Stimulated activated naive CD8-positive, alpha-beta T cell treated with anti-CD3 and anti-CD28 coated beads, Interleukin-15, Interleukin-2, amounts not matched to agents 100 U/mL and 50 U/mL, for 24 hours (primary cell): ENCODE measurements at places on chromosomes 1 and 21.
A peak's percentile ranks its signal among the peaks of the same experiment; 100 is the strongest.

DNA sequence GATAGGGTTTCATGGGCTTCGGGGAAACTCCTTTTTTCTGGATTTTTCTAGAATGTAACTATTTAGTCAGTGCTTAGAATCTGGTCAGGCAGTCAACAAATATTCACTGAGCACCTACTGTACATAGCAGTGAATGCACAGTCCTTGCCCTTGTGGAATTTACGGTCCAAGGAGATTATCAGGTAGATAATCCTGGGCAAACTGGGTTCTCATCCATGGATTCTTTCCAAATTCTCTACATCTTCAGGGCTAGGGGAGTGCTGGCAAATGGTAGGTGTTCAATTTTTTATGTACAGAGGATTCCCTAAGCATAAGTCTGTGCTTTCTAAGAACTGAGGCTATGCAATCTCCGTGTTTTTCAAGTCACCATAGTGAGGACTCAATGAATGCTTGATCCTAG lies 140.7 kb upstream of the CD34 start:
- DNase-seq = no peak

DNA sequence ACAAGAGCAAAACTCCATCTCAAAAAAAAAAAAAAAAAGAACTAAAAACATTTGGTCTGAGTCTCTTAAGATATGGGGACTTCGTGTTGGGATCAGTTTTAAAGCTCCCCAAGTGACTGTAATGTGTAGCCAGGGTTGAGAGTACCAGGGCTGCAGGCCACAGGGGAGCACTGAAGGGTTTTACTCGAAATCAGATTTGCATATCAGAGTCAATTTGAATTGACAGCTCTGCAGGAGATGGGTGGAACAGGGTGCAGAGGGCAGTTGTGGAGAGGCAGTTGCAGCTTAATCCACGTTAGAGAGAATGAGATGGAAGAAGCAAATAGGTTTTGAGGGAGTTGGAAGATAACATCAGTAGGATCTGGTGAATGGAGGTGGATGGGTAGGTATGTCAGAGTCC lies 20.6 kb upstream of the ELOA start:
- DNase-seq = no peak

DNA sequence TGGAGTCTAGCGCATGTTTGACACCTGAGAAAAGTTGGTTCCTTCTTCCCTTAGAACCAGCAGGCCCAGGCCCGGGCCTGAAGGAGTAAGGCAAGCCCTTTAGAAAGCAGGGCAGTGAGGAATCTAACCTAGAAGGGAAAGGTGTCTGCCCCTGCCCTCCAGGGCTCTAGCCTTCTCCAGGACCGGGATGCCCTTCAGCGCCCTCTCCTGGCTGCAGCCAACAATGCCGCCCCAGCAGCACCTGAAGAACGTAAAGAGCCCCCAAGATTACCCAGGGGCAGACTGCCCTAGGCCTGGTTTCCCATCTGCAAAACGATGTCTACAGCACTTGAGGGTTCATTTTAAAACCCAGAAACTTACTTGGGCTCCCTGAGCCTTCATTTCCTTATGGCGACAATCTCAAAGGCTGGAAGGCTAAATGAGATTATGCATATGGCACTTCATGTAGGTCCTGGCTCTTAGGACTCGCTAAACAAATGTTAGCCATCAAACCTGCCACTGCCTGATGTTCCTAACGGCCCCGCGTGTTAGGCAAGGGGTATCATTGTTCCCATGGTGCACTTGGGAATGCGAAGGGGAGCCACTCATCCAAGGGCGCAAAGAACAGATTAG lies 106.7 kb upstream of the KLHDC7A start:
- DNase-seq = peak; percentile 10

DNA sequence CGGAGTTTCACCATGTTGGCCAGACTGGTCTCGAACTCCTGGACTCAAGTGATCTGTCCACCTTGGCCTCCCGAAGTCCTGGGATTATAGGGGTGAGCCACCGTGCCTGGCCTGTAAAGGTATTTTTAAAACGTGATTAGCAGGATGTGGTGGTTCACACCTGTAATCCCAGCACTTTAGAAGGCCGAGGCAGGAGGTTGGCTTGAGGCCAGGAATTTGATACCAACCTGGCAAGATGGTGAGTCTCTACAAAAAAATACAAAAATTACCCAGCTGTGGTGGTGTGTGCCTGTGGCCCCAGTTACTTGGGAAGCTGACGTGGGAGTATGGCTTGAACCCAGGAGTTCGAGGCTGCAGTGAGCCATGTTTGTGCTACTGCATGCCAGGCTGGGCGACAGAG lies 43.3 kb upstream of the SOD1 start:
- DNase-seq = no peak

DNA sequence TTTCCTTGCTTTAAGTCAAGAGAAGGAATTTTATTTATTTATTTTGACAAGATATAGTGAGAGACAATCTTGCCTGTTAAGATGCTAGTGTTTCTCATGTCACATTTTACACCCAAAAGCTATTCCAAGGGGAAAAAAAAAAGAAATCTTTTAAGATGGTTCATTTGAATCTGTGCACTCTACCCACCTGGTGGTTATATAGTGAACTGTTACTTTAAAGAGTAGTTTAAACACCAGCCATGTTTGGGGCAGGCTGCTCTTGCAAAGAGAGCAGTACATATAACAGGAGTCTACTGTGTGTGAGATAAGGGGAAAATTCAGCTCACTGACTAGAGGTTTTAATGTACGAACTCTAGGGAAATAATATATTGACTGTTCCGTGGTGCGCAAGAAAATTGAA lies 3.3 kb upstream of the ELAVL4 start:
- no peak for DNase-seq

DNA sequence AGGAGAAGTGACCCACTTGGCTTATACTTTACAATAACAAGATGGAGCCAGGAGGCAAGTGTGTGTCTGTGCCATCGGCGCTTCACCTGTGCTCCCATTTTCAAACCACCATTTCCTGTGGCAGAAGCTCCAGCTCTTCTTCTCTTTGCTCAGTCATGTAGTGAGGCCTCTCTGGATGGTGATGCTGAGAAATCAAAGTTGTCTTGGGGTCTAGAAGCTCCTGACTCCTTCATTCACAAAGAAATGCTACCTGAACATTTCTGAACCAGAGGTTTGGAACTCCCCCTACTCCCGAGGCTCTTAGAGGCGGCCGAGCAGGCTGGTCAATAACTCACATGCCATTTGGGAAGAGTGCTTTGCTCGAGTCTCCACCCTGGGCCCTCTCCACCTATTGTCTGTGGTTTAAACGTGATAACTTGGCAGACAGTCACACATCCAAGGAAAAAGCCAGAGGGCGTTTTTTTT lies 18.0 kb downstream of the SLAMF1 start:
- DNase-seq = no peak

DNA sequence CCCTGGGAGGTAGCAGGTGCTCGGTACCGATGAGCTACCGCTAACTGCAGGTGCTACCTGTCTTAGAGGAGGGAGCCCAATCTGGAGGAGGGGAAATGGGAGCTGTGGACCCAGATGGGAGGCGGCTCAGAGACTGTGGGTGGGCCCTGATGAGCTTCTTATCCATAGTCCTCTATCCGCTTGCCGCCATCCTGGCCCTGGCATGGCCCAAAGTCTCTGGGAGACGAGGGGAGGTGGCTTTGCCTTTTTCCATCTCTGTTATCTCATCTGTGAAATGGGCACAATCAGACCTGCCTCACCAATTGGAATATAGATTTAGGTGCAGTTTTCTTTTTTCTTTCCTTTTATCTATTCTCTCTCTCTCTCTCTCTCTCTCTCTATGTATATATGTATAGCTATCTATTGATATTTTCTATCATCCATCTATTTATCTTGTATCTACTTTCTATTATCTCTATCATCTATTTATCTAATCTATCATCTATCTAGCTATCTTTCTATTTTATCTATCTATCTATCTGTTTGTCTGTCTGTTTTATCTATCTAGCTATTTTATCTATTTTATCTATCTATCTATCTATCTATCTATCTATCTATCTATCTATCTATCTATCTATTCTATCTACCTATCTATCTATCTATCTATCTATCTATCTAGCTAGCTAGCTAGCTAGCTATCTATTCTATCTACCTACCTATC lies 16.5 kb downstream of the TNFRSF1B start:
- no peak for DNase-seq

- DNase-seq = no peak
Observed at GRCh38 chr1:110370827-110371226, 20.0 kb downstream of the SLC16A4 start.

DNA sequence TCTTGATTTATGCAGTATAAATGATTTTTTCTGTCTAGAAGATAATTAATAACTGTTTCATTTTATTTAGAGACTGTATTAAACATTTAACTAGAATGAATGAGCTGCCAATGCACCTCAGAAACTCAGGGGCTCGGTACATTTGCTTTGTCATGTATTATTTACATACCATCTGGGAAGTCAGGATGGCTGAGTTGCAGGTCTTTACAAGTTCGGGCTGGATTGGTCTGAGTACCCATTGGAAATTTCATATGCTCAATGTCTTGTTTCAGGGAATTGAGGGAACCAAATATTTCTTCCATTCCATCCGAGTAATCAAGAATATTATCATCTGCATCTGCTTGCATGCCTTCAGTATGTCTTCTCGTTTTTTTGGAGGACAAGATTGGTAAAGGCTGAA lies 221.7 kb downstream of the COL11A1 start:
- no peak for DNase-seq

DNA sequence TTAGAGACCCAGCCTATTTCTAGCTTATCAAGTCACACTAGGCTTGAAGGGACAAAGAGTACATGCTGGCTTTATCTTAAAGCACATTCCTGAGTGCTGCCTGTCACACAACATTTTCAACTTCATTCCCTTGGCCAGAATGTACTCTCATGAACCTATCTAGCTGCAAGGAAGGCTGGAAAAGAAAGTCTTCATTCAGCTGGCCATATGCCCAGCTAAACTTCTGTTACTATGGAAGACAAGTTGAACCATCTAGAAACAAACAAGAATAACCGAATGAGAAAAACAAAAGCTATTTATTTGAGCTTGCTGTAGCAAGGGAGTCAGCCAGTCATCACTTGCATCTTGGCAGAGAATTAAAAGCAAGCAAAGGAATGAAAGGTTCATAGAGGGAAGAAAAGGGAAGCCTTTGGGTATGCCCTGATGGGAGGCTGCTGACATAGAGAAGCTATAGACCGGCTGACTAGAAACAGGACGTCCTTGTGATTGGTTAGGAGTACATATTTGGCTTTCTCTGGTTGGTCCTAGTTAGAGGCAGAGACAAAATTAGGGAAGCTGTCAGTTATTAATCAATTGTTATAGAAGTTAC lies 108.4 kb downstream of the NEK7 start:
- no peak for DNase-seq

DNA sequence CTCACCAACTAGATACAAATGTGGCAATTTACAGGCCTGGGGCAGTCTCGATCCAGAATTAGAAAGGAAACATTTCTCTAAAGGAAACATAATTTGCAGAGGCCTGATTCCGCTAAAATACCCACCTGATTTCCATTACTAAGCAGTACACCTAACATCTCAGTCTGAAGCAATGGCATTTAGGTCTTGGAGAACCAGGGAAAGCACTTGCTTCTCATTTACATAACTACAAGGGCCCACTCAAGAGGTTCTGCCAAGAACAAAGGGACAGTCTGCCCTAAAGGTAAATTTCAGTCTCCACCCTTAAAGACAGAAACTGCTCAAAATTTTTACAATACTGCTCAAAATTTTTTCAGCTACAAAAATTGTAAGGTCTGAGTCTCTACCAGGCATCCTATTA lies 123.7 kb upstream of the GJB5 start:
- DNase-seq = no peak

DNA sequence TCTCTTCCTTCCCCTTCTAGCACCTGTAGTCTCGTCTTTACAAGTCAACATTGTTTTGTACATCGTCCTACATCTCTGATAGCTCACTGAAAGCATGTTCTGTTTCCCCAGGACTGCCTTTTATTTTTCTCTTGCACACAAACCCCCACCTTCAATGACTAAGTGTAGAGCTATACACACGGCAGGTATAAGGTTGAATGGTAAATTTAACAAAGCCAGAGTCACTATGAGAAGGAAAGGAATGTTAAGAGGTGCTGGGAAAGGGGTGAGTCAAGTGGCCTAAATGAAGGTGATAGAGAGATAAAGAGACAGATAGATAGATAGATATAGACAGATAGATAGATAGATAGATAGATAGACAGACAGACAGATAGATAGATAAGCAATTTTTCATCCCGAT lies 134.3 kb upstream of the ATP1B1 start:
- no peak for DNase-seq

GRCh38 chr1:97816927-97817326 lies 103.9 kb downstream of the DPYD start:
- DNase-seq = no peak

- no peak for DNase-seq
Observed at GRCh38 chr1:218705911-218706893, 361.1 kb downstream of the TGFB2 start.

DNA sequence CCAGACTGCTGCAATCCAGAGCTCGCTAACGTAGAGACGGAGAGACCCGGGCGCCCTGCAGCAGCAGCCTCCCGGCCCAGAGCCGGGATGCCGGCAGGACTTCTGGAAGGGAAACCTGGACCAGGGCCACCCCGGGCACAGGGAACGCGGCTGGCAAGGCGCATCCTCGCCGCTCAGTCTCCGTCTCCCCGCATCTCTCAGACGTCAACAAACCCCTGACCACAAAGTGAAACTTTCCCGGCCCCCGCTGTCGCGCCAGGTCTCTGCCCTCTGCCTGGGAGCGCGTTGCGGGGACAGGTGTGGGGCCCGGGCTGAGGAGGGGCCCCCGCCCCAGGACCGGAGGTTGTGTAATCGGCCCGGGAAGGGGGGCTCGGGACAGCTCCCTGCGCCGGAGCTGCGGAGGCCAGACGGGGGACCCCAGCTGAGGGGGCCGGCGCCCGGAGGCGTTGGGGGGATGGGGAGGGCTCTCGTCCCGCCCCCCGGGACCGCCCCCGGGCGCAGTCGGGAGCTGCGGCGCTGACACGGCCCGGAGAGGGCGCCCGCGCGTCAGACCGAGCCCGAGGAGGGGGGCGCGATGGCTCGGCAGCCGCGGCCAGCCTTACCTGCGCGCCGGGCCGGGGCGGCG lies 116.6 kb upstream of the HIVEP3 start:
- DNase-seq = no peak

DNA sequence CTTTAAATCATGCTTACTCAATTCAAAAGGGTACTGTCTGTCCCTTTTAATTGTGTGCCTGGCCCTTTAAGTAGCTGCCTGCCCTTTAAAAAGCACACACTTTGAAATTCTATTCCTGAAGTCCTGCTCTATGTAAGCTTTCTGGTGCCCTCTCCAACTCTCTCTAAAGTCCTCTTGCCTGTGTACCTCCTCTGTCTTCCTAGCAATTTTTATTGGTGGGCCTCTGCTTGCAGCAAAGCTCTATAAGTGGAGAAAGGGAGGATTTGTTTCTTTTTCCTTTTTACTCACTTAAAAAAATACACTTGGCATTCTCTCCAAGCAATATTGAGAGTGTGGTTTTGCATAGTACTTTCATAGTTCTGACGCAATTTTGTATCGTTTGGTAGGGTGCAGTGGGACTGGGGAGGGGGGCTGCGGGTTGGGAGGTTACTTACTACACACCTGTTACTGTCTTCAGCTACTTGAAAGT lies 135.4 kb downstream of the LMO4 start:
- no peak for DNase-seq

GRCh38 chr1:64038965-64039364 lies 164.5 kb upstream of the UBE2U start:
- no peak for DNase-seq

GRCh38 chr21:26057477-26058170 lies 112.9 kb downstream of the APP start:
- DNase-seq = no peak

- no peak for DNase-seq
Observed at GRCh38 chr1:213693864-213694263, 293.9 kb upstream of the PROX1 start.
